RCC 7860 (cell line): ENCODE measurements at places on chromosomes 6 and 20.

GRCh38 chr20:51529081-51529681 is 13.3 kb downstream of the NFATC2 start:
- no peak for DNase-seq

DNA sequence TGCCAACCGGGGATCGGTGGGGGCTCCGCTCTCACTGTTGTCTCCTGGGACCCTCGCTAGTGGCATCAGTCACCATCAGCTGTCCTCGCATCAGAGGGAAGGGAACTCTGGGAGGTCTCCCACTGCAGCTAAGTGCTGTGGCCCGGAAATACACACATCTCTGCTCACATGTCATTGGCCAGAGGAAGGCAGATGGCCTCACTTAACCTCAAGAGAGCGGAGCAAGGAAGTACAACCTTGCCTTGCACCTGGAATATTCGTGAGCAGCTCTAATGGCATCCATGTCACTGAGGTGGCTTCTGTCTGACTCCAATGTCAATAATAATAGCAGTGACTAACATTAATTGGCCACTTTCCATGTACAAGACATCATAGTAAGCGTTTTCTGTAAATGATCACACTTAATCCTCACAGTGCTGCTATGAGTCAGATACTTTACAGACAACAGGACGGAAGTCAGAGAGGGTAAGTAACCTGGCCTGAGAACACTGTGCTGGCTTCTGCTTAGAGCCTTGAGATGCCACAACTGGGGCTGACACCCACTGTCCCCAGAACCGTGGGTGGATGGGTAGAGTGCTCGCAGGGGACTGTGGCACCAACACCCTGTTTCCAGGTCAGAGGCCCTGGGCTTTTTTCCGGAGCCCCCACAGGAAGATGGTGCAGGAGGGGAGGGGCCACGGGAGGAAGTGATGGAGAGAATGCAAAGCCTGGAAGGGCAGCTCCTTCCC is 6.0 kb downstream of the LHFPL5 start:
- peak; percentile 96 for DNase-seq

- no peak for DNase-seq
Observed at GRCh38 chr6:118203545-118203944, 296.5 kb downstream of the SLC35F1 start.

- no peak for DNase-seq
Observed at GRCh38 chr6:63807056-63807455, 171.5 kb downstream of the PHF3 start.

GRCh38 chr20:39264506-39265172 is 302.5 kb downstream of the DHX35 start:
- DNase-seq = peak; percentile 79

- DNase-seq = no peak
Observed at GRCh38 chr20:52837378-52837777, 134.8 kb upstream of the TSHZ2 start.

GRCh38 chr6:43254138-43254817 is 11.0 kb downstream of the TTBK1 start:
- DNase-seq = no peak
